ENCODE measurements at places on chromosomes 4 and X.

DNA sequence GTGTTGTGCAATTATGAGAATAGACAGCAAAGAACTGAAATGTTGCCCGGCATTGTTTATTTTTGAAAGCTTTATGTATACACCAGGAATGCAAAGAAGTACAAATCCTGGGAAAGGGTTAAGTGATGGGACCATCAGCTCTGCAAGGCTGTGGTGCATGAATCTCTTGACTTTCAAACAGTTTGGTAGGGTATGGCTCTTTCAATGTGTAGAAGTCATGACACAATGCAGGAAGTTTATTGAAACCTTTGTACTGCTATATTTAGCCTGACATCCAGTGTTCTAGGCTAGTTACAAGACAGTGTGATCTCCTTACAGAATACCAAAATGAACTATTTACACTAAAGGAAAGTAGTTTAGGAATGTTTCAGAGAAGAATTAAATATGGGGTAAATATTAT is 206.8 kb upstream of the HAND2 start:
- DNase-seq, result no peak

- DNase-seq, result no peak
These were observed 22.4 kb upstream of the CLTRN start for GRCh38 chrX:15686818-15687685.

DNA sequence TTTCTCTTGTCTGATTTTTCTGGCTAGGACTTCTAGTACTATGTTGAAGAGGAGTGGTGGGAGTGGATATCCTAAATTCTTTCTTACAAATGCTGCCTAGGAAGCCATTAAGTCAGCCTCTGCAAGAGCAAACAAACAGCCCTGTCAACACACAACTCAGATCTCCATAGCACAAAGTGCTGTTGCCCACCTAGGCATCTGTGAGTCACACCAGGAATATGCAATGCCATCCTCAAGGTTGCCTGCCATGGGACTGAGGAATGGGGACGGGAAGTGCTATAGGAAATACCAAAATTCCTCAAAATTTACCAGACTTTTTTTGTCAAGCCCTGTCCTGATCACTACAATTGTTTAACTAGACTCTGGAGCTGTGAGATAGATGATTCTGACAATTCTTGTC is 466.9 kb downstream of the FSTL5 start:
- DNase-seq, result no peak

GRCh38 chr4:143921181-143921580 is 15.8 kb upstream of the GYPE start:
- DNase-seq, result no peak

DNA sequence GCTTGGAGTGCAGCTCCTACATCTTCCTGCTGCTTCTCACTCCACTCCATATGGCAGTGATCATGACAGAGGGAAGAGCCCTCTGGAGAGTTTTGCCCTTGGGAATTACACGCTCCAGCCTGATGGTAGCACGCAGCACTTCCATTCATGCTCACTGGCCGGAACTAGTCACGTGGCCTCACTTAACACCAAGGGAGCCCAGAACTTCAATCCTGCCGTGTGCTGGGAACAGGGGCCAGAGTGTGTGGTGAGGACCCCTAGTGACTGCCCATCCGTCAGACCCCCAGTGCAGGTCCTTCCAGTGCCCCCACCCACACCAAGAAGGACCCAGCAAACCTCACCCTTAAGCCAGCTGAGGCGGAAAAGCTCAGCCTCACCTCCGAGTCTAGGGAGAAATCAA is 230.7 kb downstream of the EVC2 start:
- no peak for DNase-seq

All from activated CD8-positive, alpha-beta memory T cell treated with anti-CD3 and anti-CD28 coated beads for 1 hour (primary cell).